Stimulated activated CD4-positive, alpha-beta T cell treated with anti-CD3 and anti-CD28 coated beads, Interleukin-4, amount 100 ng/mL, for 4 hours (primary cell): ENCODE measurements at places on chromosomes 2 and 18.

- DNase-seq: no peak
Measured at GRCh38 chr2:178819992-178820391, 12.8 kb upstream of the TTN start.

DNA sequence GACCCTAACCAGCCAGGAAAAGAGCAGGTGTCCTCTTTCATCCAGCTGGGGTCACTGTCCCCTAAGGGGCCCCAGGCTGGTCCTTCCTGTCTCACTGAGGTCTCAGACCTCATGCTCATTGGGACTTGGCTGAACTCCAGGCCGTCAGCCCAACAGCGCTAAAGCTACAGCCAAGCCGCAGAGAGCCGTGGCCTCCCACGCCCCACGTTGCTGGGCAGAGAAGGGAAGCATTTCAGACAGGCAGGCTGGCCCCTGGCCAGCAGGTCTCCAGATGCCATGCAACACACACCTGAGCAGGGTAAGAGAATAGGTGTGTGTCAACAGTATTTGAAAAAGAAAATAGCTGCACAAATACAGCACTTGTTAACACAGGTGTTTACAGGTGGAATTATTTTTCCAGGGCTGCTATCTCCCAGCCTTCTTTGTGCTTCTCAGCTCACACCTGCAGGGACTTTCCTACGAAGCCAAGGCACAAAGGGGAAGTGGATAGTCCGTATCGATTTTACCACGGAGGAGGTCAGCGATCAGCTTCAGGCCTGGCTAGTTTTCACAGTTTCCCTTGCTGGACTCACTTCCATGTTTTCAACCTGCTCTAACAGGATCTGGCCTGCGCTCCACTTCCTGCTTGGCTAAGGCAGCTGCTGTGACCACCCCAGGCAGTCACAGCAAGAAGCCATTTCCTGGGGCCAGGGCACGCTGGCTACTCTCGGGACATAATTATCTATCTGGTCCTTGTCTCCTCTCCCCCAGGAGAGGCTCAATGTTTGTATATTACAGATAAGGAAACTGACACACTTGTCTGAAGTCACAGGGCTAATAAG is 156.1 kb upstream of the ID2 start:
- DNase-seq: no peak

DNA sequence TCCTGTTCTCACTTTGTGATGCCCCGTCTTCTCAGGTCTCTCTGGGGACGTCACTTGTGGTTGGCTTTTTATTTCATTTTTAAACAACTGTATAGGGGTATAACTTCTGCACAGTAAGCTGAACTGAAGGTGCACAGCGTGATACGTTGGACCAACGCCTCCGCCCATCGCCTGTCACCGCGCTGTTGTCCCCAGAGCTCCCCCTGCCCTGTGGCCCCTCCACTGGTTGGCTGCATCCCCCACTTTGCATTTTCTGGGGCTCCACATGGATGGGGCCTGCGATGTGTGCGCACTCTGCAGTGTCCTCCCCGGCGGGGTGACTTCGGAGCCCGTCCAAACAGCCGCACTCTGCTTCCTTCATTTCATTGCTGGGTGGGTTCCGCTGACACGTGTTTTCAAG is 14.3 kb downstream of the GPR35 start:
- no peak for DNase-seq

DNA sequence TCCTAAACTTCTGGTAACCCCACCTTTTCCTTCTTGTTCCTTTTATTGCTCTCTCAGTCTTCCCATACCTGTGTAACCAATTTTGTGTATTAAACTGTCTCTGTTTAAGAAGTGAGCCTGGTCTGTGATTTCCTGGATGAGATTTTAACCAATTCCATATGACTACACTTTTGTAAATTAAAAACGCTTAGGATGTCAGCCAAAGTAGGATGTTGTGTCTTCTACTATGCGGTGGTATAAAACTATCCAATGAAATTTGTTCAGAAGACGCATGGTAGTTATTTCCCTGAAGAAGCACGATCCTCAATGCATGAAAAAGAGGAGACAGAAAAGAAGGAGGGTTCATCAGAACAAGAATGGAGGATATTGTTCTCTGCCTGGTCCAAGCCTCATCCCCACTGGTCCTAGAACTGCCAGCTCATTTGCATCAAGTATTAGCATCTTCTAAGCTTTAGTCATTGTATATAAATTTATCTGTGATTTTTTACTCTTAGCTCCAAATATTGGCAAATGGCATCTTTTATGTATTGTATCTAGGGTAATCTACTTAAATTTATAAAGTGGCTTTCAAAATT is 127.4 kb downstream of the TGIF1 start:
- DNase-seq: no peak

GRCh38 chr18:70321616-70322015 is 32.8 kb downstream of the SOCS6 start:
- no peak for DNase-seq

DNA sequence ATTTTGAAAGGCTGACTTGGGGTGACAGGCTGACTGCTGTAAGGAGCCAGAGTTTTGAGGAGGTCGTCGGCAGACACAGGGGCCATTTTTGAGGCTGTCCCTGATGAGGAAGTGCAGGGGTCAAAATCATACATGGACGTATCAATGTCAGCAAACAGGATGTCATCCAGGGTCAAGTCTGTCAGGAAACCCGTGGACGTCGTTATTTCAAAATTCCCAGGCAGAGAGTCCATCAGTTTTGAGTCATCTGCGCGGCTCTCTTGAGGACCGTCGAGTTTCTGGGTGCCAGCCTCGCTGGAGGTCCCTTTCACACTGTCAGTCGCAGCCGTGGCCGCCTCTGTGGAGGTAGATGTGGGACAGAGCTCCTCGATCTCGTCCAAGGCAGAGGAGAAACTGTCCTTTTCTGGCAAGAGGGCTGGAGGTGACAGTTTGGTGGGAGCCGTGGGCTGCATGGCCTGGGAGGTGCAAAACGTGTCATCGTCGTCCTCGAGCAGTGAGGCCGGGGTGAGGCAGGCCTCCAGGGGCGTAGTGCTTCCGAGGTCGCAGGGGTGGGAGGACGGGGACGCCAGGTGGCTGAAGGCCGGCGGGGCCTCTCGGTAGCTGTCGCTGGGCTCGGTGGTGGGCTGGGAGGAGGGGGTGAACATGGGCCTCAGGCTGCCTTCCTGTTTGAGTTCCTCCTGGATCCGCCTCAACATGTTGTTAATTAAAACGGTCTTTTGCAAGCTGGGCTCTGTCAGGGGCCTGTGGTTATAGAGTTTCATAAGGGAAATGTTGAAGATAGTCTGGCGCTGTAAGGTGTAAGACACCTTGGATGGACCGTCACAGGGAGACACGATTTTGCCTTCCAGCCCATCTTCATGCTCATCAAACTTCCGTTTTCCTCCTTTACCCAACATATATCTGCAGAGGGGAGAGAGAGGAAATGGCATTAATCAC is 17.5 kb downstream of the SERTAD2 start:
- no peak for DNase-seq

GRCh38 chr2:168449419-168449818 is 6.7 kb upstream of the CERS6 start:
- no peak for DNase-seq
